ENCODE measurements at places on chromosomes 4 and X.

DNA sequence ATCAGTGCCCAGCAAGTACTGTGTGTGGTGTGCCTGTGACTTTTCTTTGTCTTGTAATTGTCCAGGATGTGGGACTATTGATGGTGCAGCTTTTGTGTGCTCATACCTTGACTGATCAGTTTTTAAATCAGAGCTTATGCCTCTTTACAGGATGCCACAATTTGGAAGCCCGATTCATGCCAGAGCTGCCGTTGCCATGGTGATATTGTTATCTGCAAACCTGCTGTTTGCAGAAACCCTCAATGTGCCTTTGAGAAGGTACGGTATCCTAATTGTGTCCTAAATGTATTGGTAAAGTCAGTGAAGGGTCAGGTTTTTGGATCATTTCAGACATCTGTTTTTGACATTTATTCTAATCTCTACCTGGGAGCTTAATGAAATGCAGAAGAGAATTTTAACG, 180.2 kb downstream of the FRAS1 start:
- no peak for DNase-seq

DNA sequence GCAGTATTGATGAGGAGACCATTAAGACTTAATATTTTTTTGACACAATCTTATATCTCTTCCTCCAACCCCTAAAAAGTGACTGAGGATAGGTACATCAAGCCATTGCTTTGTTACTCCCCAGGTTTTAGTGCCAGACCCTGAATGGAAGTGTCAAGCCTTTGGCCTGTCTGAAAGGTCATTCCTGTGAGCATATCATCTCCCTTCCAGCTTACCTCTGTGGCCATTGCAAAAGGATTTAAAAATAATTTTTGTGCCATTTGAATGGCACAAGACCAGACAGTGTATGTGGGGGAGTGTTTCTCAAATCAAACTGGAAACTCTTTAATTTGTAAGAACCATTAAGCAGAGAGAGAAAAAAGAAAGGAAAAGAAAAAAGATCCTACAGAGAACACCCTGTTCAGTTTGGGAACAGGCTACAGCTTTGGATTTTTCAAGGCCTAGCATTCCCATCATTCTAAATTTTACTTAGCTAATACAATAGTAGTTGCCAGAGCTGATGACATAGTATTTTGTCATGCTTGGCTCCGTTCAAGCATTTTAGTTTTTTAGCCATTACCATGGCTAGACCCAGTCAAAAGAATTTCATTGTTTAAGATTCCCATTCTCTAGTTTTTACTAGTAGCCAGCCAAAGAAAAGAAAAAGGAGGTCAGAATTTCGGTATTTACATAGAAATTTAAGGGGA, 49.6 kb downstream of the HPF1 start:
- DNase-seq, result no peak

GRCh38 chr4:42271096-42271495, 118.6 kb upstream of the BEND4 start:
- no peak for DNase-seq

DNA sequence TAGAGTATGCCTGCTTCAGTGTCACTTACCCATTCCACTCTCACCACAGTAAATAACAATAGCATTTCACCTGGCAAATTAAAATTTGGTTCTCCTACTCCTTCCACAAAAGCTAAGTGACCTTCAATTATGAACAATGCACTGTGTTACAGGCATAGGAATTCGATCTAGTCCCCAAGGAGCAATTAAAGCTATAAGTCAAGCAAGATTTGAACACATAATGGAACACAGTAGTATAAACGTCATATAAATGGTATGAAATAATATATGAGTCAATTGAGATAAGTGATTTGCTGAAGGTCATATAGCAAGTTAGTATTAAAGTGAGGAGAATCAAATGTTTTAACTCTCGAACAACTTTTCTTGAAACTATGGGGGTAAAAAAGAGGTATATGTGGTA, 65.8 kb downstream of the ARAP2 start:
- DNase-seq, result no peak

DNA sequence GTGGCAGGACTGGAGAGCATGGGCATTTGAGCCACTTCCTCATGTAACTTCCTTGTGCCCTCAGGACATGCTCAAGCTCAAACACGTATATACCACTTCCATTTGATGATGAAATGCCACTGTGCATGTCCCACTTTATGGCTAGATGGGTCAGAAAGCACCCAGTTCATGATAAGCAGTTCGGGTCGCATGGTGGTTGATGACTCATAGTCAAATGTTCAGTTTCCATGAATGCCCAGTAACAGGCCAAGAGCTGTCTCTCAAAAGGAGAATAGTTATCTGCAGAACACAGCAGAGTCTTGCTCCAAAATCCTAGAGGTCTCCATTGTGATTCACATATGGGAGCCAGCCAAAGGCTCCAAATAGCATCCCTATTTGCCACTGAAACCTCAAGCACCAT, 48.9 kb upstream of the SPIN3 start:
- no peak for DNase-seq

DNA sequence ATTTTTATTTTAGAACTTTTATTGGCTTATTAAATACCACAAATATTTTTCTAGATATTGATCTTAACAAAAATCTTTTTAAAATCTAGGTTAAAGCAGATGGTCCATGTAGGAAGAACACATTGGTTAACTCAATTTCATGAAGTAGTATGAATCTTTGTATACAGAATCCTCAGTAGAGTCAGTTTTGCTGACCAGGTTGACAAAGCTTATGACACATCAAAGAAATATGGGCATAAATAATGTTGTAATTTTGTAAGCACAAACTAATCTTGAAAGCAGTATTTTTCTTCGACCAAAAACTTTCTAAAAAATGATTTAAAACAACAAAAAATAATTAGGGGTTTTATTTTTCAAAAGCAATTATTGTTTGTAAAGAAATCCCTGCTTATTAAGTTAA, 479.3 kb upstream of the PCDH10 start:
- no peak for DNase-seq

- no peak for DNase-seq
Observed at GRCh38 chr4:76584241-76585152, 149.5 kb downstream of the SHROOM3 start.
